Forelimb muscle (tissue), 1 donor: ENCODE measurements at places on chromosomes 5 and 9.

DNA sequence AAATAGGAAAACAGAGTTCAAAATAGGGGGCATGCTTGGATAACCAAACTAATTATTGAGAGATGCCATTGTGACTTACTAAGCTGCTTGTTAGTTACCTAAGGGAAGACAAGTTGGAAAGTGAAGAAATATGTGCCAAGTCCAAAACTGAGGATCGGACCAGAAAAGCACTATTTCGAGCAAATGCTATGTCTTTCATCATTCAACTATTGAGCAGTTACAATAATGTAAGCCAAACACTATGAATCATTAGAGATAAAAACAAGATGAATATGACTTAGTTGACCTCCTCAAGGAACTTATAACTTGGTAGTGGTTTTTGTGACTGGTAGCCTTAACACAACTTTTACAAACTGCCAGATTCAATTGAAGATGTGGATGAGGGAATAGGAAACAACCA lies 240.6 kb upstream of the MPDZ start:
- no peak for DNase-seq

DNA sequence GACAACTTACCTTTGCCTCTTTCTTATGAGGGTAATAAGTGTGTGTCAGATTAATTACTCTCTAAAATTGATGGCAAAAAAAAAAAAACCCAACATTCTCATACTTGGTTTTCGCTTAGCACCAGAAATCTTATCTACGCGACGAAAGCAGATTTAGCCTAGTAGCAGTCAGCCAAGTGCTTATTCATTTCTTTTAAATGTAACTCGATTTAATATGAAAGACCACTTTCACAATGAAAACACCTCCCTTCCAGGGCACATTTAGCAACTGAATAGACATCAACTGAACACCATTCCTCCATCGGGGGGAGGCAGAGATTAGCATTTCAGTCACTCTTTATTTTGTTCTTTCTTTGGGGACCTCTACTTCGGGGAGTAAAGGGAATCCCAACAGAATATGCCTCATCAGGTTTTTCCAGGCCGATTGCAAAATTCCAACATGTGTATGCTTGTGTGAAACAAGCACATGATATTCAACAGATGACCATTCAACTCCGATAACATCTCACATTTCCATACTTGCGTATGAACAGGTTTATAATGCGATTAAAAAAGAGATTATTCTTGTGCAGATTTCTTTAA lies 124.1 kb upstream of the RETREG1 start:
- DNase-seq: no peak

DNA sequence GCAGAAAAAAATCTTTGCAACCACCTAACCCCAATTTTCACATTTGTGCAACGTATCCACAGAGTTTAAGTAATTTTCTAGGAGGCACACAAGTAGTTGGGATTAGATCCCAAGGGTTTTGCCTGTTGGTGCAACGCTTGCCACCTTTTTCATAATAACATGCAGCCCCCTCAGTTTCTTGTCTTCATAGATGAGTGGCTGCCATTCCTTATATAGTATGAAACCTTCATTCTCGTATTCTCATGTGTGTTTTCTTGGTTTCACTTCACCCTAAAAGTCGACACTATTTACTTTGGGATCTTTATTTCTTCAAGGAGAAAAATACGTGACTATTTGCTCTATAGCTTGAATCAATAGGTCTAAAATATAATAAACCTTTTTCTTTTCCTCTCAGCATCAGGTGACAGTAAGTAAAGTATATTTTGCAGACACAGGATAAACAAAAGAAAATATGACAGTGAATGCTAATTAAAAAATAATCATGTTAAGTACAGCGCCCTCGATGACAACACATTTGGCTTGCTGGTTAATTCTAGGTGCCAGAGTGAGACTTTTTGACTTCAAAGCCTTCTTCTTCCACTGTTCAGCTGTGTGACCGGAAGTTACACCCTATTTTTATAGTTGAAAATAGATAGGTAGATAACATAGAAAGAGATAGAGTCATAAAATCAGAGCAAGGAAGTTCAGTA lies 342.8 kb upstream of the CCNG1 start:
- no peak for DNase-seq

DNA sequence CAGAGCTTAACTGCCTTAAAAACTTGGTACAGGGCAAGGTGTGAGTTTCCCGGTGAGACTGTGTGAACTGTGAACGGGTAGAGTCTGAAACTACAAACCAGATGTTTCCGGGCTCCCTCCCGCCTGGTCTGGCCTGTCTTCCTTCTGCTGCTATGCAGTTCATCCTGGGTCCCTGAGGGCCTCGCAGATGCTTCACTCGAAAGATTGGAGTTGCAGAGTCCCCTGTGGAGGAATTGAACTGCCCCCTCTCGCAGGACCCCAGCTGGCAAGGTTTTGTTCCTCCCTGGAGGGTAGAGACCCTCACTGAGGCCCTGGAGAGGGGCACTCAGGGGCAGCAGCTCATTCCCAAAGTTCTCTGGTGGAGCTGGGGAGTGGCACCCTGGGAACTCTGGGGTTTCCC lies 533 bp downstream of the DCANP1 start:
- no peak for DNase-seq

DNA sequence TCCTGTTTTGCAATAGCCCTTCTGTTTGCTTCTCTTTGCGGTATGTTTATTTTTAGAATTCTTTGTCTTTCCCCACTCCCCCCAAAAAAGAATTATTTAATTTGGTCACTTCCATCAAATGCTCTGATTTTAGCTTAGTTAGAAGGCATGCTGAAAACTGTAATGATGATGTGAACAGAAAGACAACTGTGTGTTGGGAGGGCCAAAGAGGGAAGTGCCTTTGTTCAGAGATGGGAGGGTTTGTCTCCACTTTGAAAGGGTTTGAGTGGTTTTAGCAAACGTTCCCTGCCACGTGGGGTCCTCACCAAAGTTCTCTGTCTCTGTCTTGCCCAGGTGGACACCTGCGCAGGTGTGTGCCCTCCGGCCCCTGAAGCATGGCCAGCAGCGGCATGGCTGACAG lies 41.9 kb downstream of the SYK start:
- no peak for DNase-seq

GRCh38 chr5:23507278-23507685 lies at the start of gene PRDM9:
PRDM9 (plus strand) TSS chr5:23507609; CDS start chr5:23509034, 1,425 bp downstream.
- DNase-seq: no peak

DNA sequence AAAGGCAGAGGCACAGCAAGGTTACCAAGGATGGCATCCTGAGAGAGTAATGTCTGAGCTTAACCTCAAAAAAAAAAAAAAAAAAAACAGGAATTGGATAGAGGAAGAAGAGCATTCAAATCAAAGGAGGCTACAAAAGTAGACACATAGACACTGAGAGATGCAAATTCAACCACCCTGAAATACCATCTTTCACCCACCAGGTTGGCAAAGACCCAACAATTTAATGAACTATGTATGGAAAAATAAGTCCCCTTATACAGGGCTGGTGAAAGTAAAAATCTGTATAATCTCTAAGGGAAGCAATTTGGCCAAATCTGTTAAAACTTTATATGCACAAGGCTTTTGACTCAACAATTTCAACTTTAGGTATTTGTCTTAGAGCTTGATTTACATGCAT lies 4.9 kb downstream of the NADK2 start:
- DNase-seq: no peak

GRCh38 chr9:4494332-4494731 lies 4.1 kb downstream of the SLC1A1 start:
- no peak for DNase-seq

DNA sequence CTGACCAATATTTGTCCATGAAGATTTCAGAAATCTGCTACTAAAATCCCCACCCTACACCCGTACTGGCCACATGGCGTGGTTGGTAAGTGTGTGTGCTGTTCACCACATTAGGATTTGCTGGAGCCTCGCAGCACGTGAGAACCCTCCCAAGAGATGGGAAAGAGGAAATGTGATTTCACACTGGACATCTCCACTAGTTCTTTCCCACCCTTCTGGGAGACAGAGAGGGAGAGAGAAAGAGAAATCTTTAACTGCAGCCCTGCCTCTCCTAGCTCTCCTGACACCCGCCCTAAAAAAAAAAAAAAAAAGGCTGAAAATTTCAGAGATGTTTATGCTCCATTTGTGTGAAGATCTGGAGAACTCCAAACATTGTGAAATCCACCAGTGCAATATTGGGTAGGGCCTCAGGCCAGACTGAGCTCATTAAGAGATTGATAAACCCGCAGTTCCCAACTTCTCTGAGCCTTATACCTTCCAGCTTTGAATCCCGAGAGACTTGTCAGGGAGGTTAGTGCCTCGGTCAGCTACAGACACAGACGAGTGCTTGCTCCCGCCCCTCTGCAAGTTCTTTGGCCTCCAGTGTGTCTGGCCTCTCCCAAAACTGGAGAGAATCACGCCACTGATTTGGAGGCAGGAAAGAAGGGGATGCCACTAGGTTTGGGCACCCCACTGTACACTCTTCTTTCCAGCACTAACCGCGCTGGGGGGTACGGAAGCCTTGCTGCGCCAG lies 1.9 kb downstream of the SPRY4 start:
- DNase-seq: no peak

DNA sequence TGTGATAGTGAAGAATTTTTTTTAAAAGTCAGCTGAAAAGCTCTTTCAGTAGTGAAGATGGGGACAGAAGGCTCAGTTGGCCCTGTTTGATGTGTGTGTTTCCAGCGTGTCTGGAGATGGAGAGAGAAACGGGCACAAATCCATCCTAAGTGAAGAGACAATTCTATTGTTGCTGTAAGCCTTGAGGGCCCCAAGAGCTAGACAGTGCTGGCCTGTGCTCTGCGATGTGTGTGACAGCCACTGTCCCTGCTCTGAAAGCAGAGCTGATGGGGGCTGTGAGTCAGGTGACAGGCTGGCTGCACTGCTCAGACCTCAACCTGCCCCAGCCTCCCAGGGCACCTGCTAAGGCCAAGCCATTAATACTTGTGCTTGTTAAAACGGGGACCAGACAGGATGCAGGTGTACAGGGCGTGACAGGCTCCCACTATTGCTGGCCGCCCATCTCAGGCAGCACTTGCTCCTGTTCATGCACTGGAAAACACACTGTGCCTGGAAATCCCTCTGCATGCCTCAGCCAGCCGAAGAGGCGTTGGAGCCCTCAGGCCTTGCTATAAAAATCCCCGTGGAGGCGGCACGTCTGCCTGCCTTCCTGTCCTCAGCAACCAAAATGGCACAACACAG lies 44.6 kb upstream of the SEMA4D start:
- no peak for DNase-seq

- no peak for DNase-seq
Observed at GRCh38 chr5:136020383-136021015, 8.3 kb upstream of the TGFBI start.

DNA sequence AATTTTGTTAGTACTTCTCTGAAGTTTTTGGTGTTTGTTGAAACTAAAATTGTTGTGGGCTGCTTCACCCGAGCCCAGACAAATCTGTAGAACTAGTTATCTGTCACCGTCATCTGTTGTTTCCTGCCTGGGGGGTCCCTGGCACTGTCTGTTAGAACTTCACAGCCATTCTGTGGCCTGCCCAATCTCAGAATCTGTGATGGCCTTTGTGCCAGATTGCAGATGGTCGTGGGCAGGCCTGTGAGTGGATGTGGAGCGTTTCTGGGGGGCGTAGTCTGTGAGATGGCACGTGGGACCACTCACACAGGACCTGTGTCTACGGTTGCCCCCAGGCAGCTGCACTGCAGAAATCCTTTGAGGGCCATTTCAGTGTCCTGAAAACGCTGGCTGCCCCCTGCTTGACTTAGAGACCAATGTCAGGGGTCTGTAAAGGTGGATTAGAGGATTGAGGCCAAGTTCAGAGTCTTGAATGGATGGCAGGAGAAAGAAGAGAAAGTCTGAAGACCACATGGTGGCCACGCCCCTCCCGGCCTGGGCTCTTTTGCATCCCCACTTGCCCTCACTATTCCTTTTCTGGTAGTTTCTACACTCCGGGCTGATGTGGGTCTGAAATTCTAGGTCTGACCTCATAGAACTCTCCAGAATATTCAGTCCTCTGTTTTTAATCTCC lies 38.3 kb downstream of the TRIO start:
- no peak for DNase-seq

- DNase-seq: no peak
Observed at GRCh38 chr5:144205141-144205551, 34.5 kb downstream of the KCTD16 start.

GRCh38 chr5:39420482-39421145 lies 4.2 kb downstream of the DAB2 start:
- no peak for DNase-seq

GRCh38 chr5:78129597-78129996 lies 164.9 kb downstream of the AP3B1 start:
- no peak for DNase-seq

GRCh38 chr5:15366676-15367391 lies 133.1 kb upstream of the FBXL7 start:
- DNase-seq: peak; percentile 56

GRCh38 chr5:176895831-176896230 lies 3.3 kb downstream of the HK3 start:
- no peak for DNase-seq

GRCh38 chr5:180908998-180909731 lies 10.2 kb downstream of the BTNL8 start:
- no peak for DNase-seq

GRCh38 chr9:136550439-136551289 lies 4.8 kb upstream of the NOTCH1 start:
- no peak for DNase-seq

- no peak for DNase-seq
Observed at GRCh38 chr9:70480405-70480980, 66.0 kb upstream of the KLF9 start.

GRCh38 chr9:16069671-16070454 lies 517.0 kb downstream of the CCDC171 start:
- DNase-seq: no peak

- DNase-seq: no peak
Observed at GRCh38 chr9:112094948-112095681, 80.0 kb downstream of the SUSD1 start.

DNA sequence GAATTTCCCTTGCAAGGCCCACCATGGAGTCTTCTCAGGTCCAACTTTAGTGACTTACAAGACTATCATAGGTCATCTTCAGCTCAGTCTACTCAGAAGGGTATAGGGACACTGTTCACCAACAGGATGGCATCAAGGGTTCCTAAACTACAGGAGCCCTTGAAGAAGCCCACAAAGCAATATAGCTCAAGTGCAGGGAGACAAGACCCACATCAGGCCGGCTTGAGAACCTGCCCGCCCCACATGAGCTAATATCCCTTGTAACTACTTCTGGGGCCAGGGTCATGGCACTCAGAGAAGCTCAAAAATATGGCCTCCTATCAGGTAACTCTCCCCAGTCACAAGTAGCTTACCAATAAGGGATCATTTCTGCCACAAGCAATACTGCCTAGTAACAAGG lies 249.9 kb downstream of the CDK5RAP2 start:
- no peak for DNase-seq

- DNase-seq: no peak
Observed at GRCh38 chr9:127293767-127294166, 29.2 kb downstream of the GARNL3 start.

GRCh38 chr9:116555119-116555518 lies 132.0 kb upstream of the TRIM32 start:
- peak; percentile 55 for DNase-seq
